ENCODE measurements at places on chromosomes 6 and 20.

DNA sequence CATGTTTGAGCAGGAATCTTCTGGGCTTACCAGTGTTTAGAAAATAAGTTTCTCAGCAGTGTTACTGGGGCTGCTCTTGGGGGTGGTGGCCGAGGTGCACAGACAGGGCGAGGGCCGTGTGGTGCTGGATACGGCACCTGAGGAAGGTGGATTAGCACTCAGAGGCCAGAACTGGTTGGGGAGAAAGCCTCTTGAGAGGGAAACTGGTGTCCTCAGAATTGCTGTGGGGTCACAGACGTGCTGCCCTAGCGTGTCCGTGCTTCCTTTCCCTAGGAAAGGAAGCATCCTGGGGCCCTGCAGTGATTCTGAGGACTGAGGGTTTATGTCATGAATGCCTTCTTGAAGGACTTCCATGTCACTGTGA is 32.1 kb upstream of the SLC22A1 start:
- DNase-seq = no peak

- DNase-seq = no peak
These were observed 110.4 kb upstream of the FRMD1 start for GRCh38 chr6:168189200-168190013.

- no peak for DNase-seq
These were observed 2.7 kb downstream of the WRNIP1 start for GRCh38 chr6:2767657-2768524.

- no peak for DNase-seq
These were observed 3.0 kb upstream of the TMEM14C start for GRCh38 chr6:10719964-10720264.

DNA sequence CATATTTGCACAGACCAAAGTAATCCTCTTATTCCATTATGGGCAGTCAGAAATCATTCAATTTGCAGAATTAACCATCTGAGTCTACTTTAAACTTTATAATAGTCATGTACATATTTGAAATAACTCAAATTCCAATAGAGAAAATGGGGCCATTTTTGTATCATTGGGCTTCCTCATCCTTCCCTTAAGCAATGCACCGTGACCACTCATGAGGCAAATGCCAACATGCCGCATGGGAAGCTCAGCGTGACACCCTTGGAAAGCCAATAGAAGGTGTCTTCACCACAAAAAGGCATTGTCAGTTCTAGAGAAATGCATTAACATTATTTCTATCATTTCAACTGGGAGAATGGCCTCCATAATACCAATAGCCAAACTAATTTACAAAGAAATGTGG is 38.5 kb downstream of the SIM1 start:
- no peak for DNase-seq

GRCh38 chr6:150211700-150212511 is 69.1 kb downstream of the PPP1R14C start:
- no peak for DNase-seq

- no peak for DNase-seq
These were observed 53.9 kb downstream of the DHX35 start for GRCh38 chr20:39016041-39016440.

DNA sequence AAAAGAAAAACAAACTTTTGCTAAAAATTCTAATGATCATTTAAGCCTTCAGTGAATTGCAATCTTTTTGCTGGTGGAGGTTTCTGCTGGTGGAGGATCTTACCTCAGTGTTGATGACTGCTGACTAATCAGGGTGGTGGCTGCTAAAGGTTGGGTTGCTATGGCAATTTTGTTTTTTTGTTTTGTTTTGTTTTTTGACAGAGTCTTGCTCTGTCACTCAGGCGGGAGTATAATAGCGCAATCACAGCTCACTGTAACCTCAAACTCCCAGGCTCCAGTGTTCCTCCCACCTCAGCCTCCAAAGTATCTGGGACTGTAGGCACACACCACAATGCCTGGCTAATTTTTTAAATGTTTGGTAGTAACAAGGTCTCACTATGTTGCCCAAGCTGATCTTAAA is 94.7 kb downstream of the ANKRD6 start:
- DNase-seq = no peak

DNA sequence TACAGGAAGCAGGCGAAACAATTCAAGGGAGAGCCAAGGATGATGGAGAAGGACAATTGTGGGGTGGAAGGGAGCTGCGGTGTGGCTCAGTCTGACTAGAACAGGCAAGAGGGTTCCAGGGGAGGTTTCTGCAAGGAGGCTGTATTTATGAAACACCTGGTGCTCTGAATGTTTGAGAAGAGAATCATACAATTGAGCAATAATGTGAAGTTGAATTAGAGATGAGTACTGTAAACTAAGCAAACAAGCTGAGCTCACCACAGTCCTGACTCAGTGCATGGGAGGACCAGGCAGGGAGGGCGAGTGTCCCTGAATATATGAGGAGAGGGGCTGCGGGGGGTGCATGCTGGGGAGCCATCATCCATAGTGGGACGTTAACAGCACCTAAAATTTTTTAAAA is 279.7 kb downstream of the KIF16B start:
- DNase-seq = no peak

DNA sequence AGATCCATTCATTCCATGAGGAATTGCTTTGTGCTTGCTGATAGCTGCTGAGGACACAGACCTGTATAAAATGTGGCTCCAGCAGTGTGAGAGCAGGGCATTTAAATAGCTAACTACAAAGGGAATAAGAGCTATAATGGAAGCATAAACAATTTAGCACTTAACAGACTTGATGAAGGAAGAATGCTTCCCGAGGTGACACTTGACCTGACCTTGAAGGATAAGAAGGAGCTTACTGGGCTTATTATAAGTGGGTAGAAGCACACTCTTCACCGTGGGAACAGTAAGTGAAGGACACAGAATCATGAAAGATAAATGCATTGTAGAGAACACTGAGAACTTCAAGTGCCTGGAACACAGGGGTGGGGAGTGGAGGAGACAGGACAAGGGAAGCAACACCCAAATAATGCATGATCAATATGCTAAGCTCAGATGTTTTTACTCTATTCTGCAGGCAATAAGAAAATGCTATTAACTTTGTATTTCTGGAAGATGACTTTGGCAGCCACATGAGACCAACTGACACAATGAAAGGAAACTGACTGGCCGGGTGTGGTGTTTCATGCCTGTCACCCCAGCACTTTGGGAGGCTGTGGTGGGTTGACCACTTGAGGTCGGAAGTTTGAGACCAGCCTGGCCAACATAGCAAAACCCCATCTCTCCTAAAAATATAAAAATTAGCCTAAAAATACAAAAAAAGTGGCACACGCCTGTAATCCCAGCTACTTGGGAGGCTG is 84.2 kb downstream of the EPB41L2 start:
- DNase-seq = no peak

GRCh38 chr6:56383160-56383559 is 135.8 kb upstream of the COL21A1 start:
- DNase-seq = no peak

DNA sequence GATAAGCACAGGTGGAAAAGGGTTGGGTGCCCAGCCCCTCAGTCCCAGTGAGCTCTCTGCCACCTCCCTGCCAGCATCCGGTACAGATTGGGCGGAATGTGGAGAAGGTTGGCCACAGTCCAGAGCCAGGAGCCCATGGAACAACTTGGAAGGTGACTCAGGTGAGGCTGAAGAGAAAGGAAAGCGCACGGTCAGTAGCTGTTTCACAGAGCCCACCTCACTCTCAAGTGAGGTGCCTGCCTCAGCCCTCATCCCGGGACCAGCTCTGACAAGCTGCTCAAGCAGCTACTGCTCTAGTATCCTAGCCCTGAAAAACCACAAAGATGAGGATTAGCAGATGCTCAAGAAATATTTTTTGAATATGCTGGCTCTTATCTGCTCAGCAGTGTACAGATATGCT is 1.1 kb upstream of the MMP24OS start:
- DNase-seq = no peak

DNA sequence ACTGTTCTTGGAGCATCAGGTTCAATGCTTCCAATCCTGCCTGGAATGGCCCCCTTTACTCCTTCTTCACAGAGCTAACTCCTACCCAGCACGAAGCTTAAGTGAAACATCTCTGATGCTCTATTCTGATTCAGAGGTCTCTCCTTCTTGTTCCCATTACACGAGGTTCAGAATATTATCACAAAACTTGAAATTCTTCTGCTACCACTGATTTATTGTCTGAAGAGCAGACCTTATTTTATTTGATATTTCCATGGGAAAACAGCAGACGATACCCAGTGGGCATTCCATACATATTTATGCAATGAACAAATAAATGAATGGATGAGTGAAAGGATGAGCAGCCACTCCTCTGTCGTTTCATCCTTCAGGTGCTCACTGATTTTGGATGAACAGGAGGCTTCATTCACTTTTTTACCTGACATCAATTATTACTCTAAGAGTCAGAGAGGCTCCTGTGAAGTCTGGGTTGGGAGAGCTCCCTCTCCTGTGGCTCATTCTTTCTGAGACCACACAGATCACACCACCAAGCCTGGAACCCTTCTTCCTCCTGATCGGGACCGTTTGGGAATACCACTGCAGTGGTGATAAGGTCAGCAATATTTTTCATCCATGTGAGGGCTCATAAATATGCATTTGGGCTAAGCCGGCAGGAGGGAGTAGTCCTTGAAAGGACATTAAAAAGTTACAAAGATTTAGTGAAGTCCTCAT is 25.8 kb downstream of the SMLR1 start:
- no peak for DNase-seq

DNA sequence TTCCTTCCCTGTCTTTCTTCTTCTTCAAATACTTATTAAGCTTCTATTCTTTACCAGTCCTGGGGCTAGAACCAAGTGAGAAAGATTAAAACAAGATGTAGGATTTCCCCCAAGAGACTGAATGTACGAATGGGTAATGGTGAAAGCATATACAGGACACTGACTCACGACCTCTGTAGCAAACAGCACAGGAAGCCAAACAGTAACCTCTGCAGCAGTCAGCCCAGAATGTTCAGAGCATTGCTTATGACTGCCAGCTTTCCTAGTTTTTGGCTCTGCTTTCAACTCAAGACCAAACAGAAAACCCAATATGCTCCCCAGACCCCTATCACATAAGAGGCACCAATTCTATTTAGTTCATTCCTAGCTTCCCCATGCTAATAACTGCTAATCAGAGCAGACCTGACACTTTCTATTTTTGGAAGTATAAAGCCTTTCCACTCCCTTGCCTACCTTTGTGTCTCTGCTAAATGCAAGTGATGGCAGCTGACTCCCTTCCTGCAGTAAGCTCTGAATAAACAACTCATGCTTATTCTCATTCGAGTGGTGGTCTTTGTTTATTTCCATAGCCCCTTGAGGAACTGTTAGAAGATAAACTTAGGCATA is 690.6 kb downstream of the EPM2A start:
- DNase-seq = no peak

DNA sequence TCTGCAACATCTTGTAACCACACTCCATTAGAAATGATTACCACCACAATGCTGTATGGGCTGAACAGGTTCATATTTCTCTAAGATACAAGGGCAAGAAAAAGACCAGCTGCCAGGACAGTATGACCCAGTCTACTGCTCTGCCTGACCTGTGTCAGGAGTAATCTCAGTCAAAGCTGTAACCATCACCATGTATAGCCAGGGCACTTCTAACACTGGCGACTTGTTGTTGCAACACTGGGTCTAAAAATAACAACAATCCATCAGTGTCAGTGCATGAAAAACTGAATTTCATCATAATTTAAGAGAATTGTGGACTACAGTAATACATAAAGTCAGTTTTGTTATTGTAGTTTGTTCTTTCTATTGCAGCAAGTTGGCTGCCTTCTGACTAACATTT is 738.6 kb upstream of the ADGRB3 start:
- no peak for DNase-seq

- no peak for DNase-seq
These were observed 90.4 kb downstream of the YTHDF1 start for GRCh38 chr20:63125581-63125837.

DNA sequence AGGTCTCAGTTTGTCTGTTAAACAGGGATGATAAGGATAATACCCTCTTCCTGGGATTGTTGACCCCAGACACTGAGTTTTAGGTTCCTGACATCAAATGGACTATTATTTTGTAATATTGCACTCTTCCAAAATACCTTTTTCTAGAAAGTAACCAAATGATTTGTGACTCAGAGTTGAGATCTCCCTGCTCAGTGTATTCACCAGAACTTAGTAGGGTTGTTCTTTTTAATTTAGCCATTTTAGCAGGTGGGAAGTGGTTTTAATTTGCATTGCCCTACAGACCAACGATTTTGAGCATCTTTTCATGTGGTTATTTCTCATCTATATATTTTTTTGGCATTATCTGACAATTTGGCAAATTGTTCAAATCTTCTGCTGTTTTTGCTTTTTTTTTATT is 75.1 kb downstream of the TMEM242 start:
- no peak for DNase-seq

DNA sequence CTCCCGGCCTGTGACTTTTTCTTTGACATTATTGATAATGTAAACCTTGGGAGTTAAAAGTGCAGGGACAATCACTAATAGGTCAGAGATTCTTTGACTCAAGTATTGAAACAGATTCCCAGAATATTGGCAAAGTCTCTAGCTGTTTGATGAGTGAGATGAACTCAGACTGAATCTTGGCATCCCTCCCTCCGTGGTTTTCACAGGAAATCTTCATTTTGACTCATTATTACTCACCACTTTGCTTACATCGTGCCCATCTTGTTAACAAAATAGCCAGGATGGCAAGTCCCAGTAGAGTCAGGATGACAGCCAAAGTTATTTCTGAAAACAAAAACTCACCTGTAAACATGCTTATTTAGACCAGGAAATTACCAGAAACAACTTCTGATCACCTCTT is 2.0 kb downstream of the TSBP1 start:
- DNase-seq = no peak

GRCh38 chr6:100751590-100751989 is 129.5 kb downstream of the ASCC3 start:
- DNase-seq = no peak

DNA sequence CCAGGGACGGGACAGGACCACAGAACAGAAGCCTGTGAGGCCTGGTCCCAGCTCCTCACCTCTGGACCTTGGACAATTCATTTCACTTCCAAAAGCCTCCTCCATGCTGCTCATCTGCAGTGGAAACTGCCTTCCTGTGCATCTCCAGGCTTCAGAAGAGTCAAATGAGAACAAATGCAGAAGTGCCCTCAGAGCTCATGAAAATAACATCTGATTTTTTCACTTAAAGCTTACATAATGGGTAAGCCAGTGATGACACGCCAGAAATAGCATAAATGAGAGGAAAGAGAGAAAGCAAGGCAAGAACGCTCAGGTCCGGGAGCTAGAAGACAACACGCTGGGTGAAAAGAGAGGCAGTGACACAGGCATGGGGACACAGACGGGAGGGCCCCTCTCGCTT is 7.9 kb downstream of the CNKSR3 start:
- DNase-seq = no peak

DNA sequence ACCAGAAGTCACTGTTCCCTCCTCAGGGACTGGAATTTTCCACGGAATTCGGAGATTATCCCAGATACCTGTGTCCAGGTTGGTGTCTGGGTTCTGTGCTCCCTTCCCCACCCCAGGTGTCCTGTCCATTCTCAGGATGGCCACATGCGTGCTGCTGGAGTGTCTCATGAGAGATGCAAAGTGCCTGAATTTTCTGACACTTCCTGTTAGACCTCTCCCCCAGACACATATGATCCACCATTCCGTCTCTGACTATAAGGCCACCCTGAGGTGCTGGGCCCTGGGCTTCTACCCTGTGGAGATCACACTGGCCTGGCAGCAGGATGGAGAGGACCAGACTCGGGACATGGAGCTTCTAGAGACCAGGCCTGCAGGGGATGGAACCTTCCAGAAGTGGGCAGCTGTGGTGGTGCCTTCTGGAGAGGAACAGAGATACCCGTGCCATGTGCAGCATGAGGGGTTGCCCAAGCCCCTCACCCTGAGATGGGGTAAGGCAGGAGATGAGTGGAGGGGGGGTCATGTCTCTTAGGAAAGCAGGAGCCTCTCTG is 14.4 kb upstream of the HLA-A start:
- DNase-seq = no peak

- DNase-seq = no peak
These were observed 97.0 kb downstream of the NRN1 start for GRCh38 chr6:5909721-5910120.
